ENCODE measurements at places on chromosomes 16 and 17.

- no peak for DNase-seq
Measured at GRCh38 chr17:83080858-83081683, 1.7 kb downstream of the METRNL start.

DNA sequence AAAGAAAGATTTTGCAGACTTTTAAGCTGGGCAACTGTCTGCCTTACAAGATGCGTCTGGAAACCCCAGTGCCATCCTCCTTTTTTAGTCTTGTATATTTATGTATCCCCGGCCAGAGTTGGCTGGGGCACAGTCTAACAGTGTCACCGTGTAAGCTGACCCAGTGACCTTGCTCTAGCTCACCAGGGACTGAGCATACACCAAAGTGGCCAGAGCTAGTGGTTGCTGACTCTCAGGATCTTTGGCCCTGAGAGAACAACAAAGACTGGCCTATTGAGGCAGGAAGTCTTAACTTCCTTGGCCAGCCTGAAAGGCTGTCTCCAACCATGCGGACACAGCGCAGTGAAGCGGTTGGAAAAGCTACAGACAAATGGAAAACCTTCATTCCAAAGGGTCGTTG lies 745.2 kb downstream of the WWOX start:
- peak; percentile 19 for DNase-seq

- DNase-seq: no peak
Measured at GRCh38 chr16:89864527-89864820, 8.9 kb upstream of the TCF25 start.

GRCh38 chr16:9072806-9073341 lies 18.6 kb upstream of the HAPSTR1 start:
- DNase-seq: no peak

GRCh38 chr16:28078261-28078660 lies 14.7 kb upstream of the GSG1L start:
- DNase-seq: no peak

DNA sequence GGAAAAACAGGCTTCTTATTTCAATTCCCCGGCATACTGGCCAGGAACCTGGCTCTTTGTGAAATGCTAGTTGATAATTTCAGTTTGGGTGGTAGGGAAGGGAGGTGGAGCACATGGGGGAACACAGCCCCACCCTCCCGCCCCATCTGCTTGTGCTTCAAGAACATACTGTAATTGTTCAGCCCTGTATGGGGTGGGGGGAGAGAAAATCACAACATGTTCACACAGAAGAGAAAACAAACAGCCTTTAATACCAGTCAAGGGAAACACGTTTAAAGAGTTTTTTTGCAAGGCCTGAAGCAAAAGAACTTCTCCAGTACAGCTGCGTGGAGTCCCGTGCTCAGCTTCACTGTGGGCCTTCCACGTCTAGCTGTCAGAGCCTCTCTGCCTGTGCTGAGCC lies 59.7 kb downstream of the SHISA6 start:
- DNase-seq: no peak

- DNase-seq: no peak
Measured at GRCh38 chr17:63842173-63842539, 329 bp downstream of the SMARCD2 start.
